ENCODE measurements at places on chromosomes 4 and X.

DNA sequence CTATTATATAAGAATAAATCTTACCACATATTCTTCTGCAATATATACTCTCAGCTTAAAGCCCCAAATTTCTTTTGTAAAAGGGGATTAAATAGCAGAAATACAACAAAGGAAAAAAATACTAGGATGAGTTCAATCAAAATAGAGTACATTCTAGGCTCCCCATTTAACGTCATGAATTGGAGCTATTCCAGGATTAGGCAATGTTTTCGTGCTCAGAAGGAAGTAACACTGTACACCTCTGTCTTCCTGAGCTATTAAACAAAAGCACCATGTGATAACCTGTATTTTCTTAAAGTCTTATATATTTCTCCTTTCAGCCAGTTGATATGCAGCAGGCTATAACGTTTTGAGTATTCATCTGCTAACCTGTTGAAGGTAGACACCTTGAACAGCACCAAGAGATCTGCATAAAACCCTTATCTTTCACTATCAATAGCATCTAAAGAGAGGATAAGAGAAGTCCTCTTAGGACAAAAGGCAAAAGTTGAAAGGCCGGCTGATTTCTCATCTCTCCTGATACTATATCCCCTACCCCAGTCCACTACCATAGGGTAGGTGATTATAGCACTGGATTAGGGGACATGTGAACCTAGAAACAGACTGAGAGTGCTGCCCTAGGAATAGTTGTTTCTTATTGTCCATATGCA lies 31.5 kb downstream of the TEC start:
- no peak for DNase-seq

DNA sequence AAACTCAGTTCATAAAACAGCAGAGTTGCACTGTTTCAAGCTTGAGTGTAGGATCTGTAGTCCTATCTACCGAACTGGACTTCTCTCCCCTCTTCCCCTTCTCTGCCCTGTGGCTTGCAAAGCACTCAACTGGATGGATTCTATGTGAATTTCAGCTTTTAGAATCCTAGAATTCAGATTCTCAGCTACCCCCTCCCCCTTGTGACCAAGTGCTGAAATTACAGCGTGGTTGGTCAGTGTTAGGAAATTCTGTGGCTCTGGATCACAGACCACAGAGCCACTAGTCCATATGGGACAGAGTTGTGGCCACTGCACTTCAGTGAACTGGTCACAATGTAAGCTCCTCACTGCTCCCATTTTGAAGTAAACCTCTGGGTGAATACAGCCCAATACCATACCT lies 64.6 kb upstream of the TRPC5 start:
- DNase-seq: no peak

DNA sequence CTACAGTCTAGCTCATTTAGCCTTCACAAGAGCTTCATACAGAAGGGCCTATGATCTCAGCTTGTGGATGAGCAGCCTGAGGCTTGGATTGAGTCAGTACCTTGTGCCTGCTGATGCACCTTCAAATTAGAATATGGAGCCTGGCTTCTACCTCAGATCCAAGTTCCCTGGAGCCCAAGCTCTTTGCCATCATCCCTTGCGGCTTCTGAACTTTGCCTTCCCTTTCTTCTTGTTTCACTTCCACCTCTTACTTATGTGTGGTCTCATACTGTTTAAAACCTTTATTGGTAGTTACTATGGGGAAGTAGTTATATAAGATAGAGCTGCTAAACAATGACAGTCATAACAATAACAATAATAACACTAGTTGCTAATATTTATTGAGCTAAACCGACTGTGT lies 84.3 kb upstream of the AFF2 start:
- DNase-seq: no peak

- DNase-seq: no peak
Measured at GRCh38 chrX:149979126-149979644, 40.9 kb upstream of the EOLA2 start.

GRCh38 chr4:151004222-151004621 lies 10.9 kb downstream of the LRBA start:
- no peak for DNase-seq

GRCh38 chrX:52979993-52980392 lies 21.7 kb upstream of the FAM156A start:
- DNase-seq: no peak

- no peak for DNase-seq
Measured at GRCh38 chrX:110046971-110047370, 44.1 kb downstream of the TMEM164 start.

DNA sequence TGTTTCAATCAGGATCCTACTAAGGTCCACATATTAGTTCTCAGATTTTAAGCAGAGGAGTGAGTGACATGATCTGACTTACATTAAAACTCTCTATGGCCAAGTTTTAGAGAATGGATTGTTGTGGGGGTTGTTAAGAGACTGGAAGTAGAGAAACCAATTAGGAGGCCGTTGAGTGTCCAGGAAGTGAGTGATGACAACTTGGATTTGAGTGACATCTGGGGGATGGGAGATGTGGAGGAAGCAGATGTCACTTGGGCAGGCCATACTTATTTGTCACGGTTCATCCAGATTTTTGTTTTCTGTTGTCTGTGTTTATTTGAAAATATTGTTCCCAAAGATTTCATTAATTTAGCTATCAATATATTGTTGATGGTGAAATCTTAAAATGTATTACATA lies 28.3 kb downstream of the ADD1 start:
- DNase-seq: no peak

DNA sequence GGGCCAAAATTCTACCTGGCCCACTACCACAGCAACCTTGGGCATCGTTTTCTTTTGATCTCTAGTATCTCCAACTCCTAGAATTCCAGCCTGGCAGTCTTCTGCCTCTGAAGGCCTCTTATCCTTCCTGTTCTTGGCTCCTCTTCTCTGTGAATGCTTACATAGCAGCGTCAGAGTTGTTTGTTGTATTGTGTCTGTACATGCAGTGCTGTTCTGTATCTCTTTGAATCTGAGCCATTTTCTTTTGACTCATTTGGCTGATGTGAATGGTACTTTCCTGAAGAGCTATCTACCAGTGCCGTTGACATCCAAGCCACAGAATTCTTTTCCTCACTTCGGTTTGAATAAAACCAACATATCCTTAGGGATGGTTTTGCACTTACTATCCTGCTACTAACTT lies 79.2 kb downstream of the TMEM164 start:
- no peak for DNase-seq

DNA sequence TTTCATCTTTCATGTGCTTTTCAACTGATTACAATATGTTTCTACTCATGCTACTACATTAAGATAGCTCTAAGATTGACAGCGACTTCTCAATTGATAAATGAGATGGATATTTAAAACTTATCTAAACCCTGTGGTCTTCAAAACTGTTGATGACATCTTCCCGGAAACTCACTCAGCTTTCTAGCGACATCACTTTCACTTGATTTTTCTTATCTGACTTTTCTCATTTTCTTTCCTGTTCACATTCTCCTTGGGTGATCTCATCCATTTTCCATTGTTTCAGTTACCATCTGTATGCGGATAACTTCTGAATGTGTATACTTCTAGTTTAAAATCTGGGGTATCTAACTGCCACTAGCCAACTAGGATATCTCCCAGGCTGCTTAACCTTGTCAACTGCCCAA lies 3.1 kb downstream of the POLR2B start:
- DNase-seq: no peak

- DNase-seq: no peak
Measured at GRCh38 chrX:82973646-82974045, 534.4 kb upstream of the POU3F4 start.

DNA sequence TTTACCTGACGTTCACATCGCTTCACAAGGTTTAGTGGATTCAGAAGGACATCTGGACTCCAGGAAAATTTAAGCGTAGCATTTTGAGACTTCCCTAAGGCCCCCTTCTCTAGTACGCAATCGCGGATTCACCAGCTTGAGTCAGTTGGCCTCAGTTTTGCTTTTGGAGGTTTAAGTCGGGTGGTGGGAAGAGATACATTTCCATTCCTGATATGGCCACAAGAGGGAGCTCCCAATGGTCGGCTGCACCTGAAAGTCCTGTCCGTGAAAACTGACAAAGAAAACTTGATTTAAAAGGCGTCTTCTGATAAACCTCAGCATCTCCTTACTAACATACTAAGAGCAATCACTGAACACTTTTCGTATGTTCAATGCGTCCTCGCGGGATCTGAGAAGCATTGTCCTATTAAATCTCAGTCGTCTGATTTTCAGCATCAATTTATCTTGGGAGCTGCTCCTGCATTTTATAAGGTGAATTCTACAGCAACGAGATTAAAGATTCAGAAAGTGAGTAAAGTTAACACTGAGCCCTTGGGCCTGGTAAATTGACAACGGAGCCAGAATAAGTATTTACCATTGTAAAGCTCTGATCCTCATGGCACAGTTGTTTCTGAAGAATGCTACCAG lies 50.6 kb downstream of the LGI2 start:
- no peak for DNase-seq

GRCh38 chrX:30010471-30010870 lies 204.9 kb upstream of the MAGEB2 start:
- no peak for DNase-seq

DNA sequence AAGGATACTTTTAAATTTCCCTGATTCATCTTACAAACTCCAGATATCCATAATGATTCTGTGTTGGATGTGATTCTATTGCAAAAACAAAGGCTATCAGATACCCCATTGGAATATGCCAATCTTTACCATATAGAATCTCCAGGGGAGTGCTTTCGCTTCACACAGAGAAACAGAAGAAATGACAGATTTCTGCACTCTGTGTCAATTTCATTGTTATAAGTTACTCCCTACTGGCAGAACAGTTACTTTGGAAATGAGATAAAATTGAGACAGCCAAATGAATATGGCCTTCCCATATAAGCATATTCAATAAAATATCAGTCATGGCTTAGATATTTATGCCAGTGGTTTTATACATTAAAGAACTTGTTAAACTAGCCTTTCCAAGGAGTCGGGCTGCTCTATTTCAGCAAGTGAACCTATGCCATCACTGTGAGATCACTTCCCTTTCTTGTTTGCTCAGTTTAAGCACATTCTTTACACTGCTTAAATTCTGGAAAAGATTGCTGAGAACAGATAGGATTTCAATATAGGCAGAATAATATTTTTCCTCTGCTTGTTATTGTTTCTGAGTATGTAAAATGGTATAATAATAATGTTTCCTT lies 127.5 kb upstream of the ANXA10 start:
- no peak for DNase-seq

GRCh38 chr4:142874684-142875083 lies 28.6 kb upstream of the INPP4B start:
- DNase-seq: no peak

DNA sequence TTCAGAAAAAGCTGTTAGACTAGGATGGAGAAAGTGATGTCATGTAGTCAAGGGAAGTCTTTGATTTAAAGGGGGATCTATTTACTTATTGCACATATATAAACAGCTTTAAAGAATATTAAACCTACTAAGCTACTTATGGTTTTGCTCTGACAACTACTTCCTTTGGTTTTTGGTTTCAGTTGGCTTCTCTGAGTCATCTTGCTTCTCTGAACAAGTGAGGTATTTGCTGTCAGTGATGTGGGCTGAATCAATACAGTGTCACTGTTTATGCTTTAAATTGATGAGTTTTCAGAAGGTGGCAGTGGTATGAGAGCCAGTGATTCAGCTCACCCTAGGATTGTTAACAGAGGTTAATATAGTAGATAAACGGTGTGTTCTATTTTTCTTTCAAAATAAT lies 75.1 kb downstream of the CEP44 start:
- no peak for DNase-seq

- DNase-seq: no peak
Measured at GRCh38 chr4:3605491-3605890, 73.3 kb upstream of the LRPAP1 start.

DNA sequence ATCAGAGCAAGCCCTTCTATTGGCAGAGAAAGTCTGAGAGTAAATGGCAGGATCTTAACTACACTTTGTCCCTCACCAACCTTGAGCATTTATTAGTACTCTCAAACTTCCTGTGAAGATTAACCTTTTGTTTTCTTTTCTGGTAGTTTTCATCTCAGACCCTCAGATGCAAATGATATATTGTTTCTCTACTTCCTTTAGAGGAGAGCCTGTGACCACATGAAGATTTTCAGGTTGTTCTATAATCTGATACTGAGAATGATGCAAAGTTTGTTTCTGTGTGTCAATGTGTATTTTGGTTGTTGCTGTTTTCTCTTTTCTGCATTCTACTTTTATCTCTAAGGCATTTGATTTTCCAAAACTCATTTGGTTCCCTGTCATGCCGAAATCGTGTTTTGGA lies 165.8 kb upstream of the CYSLTR1 start:
- DNase-seq: no peak

DNA sequence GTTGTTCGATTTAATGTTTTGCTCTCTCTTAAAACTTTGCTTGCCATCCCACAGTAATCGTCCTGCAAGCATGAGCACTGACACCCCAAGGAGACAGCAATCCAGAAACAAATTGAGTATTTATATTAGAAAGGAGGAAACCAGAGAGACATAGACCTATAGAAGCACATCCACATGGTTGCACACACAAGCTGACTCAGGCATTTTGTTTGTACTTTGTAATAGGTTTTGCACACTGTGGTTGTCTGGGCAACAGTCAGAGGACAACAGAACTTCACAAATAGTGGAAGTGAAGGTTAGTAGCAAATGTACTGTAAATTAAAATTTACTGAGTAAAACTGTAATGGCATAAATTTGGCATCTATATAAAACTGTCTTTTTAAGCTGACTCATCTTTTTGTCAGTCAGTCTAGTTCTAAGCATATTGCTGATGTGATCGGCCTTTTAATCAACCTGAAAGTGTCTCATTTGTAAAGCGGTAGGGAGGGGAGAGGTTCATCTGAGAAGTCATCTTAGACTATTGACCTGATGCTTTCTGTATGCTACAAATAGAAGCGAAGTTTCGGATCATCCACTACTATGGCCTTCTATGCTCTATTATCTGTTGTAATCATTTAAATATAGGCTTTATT lies 1624.7 kb downstream of the ARAP2 start:
- peak; percentile 1 for DNase-seq

DNA sequence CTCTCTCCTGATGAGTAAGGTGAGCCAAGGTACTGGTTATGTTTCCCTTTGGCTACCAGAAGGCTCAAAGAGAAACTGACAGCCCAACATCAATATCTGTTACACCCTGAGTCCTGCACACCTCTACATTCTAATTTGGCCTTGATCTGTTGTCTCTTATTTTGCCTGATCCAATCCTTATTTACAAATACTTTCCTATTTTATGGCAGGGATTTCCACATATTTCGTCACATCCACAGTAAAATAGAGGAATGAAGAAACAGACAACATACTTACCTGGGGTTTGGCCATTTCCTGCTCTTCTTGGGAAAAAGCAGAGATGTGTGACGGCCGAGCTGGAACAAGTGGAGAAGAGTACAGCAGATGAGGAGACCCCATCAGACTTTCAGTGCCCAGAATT lies 1.5 kb downstream of the ZNF182 start:
- DNase-seq: no peak

DNA sequence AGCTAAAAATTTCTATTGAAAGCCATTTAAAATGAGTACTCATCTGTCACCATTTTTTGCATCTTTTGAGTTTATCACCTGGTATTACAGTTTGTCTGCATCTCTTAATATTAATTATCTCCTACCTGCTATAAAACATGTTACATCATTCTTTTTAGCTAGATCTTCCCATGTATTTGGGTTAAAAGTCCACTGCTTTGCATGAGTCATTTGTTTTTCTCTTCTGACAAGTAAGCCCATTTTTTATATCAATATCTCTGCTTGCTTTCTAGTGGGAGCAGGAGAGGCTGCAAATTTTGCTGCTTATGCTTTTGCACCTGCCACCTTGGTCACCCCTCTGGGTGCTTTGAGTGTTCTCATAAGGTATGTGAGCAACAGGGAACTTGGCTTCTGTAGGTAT lies 16.1 kb downstream of the NIPAL1 start:
- DNase-seq: no peak

GRCh38 chr4:40990236-40990898 lies 224.0 kb downstream of the APBB2 start:
- DNase-seq: no peak

GRCh38 chrX:150365051-150365989 lies 2.2 kb downstream of the MAMLD1 start:
- no peak for DNase-seq

Measured in right renal cortex interstitium (tissue), 3 donors.